ENCODE measurements at places on chromosomes 6 and 20. TPM values are rescaled to one million over a fixed set of nuclear protein-coding genes. Genes with fewer than 3 reads are reported as not detected.

PTCRA gene
- total RNA-seq = not detected

TMC2 gene
- not detected for total RNA-seq

RIN2 gene
- 9.8 TPM for total RNA-seq

LKAAEAR1 gene
- not detected for total RNA-seq

- no peak for DNase-seq
Observed at GRCh38 chr6:15796130-15796771, 133.4 kb upstream of the DTNBP1 start.

SMOC2 gene
- 0.73 TPM for total RNA-seq
